Stromal cell of bone marrow (primary cell): ENCODE measurements at places on chromosomes 1 and 21.

DNA sequence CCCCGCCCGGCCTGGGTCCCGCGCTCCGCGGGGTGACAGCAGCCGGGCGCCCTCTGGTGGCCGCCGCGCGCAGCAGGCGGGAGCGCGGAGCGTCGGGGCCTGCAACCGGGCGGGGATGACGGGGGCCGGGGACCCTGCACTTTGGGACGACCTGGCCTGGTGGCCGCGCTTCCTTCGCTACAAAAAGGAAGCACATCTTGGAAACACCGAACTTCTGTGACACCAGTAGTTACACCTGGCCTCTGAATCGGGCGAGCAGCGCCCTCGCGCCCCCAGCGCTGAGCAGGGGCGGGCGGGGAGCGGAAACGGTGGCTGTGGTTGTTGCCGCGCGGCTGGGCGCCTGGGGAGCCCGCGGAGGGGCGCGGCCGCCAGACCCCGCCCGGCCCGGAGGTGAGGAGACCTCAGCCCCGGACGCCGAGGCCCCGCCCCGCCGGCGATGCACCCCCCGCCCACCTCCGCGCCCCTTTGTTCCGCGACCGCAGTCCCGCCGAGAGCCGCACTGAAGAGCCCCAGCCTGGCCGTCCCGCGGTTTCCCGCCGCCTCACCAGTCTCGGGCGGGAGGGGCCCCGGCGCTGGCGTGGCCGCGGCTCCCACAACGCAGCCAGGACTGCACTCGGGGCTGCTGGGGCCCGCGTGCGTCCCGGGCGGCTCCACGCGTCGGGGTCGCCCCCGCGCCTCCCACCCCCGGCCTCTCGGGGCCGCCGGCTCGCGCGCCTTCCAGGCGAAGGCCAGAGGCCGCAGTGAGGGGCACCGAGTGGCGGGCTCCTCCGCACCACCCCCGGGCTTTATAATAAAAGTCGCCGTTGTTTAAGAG is 59.3 kb downstream of the H3-3A start:
- DNase-seq = no peak

DNA sequence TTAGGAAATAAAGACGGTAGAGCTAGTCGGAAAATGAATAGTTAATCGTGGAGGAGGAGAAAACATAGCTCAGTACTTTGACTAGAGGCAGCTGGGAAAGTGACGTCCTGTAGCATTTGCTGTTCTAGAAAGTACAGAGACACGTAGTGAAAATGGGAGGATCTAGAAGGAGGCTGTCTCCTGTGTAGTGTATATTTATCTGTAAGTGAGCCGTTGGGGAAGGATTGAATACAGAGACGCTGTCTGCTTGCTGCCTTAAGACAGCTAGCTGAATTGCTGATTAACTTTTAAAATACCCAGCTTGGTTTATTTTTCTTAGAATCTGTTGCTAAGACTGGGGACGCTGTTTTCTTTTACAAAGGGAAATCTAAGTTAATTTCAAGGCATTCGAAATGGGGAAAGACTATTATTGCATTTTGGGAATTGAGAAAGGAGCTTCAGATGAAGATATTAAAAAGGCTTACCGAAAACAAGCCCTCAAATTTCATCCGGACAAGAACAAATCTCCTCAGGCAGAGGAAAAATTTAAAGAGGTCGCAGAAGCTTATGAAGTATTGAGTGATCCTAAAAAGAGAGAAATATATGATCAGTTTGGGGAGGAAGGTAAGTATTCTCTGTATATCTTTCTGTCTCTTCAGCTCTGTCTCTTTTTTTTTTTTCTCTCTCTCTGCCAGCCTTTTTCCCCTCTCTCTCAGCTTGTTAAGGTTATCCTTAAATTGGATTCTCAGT is at the start of gene DNAJB4:
TSS of gene DNAJB4 (plus strand) at position 221 of the 729 bp plus-strand sequence. CDS start at position 393, 172 bp downstream.
- DNase-seq = peak; percentile 97

- no peak for DNase-seq
Measured at GRCh38 chr1:92340154-92340553, 41.3 kb downstream of the RPAP2 start.

GRCh38 chr1:180680558-180681144 is 48.8 kb downstream of the XPR1 start:
- no peak for DNase-seq

GRCh38 chr1:201925981-201926645 is 20.2 kb downstream of the LMOD1 start:
- no peak for DNase-seq

DNA sequence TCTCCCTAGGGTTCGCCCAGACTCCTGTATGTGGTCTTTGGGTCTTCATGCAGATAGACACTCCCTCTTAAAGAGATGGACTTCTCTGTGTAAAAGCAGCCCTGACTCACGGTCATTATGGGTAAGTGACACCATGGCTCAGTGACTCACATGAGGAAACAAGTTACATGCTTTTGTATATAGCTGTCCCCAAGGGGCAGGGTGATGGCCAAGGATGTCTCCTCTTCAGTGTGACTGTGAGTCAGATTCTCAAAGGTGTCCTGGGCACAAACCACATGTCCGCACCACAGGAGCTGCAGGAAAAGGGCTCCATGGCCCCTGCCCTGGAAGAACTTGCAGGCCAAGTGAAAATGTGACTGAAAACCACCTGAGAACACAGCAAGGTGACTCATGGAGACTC is 380.4 kb downstream of the NPHP4 start:
- no peak for DNase-seq

DNA sequence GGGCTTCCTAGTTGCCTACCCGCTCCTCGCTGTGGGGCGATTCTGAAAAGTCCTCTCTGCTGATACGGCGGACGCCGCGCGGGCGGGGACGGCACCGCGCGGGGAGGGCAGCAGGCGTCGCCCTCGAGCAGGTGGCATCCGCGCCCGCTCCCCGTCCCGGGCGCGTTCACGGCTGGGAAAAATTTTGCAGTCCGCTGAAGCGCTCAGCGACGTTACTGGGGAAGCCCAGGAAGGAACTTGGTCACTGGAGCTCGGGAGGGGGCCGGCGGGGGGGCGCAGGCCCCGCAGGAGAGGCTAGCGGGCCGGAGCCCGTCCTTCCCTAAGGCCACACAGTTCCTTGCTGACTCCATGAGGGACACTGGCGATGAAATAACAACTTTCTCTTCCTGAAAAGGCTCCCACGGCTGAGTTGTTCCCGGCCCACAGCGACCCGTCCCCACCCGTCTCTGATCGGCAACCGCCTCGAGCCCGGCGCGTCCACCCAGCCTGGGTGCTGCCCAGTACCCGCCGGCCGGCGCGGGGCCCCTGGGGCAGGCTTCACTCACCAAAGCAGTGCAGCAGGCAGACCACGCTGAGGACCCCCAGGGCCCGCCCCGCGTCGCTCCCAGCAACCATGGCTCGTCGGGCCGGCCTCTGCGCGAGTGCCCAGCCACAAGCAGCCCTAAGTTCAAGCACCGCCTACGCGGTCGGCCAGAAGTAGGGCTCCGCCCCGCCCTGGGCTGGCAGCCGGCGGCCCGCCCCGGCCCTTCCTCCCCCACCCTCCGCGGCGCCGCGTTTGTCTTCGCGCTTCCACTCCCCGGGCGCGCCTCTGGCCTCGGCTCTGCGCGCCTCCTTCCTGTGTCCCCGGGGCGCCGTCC is at the start of gene CD58:
TSS of gene CD58 (minus strand) at position 669 of the 857 bp plus-strand sequence. CDS start at position 615, 54 bp downstream.
- peak; percentile 68 for DNase-seq
